Activated CD4-positive, alpha-beta T cell treated with anti-CD3 and anti-CD28 coated beads for 48 hours (primary cell): ENCODE measurements at places on chromosomes 5 and 9.

- DNase-seq, result no peak
Measured at GRCh38 chr9:18007621-18008020, 428.8 kb downstream of the SH3GL2 start.

- no peak for DNase-seq
Measured at GRCh38 chr5:32767948-32768467, 56.9 kb downstream of the NPR3 start.

GRCh38 chr5:32435383-32435782 lies 9.2 kb downstream of the ZFR start:
- DNase-seq, result no peak

GRCh38 chr9:78821126-78821822 lies 524.3 kb downstream of the PSAT1 start:
- DNase-seq, result no peak

- DNase-seq, result peak; percentile 36
Measured at GRCh38 chr9:37840560-37841194, 40.1 kb downstream of the DCAF10 start.

DNA sequence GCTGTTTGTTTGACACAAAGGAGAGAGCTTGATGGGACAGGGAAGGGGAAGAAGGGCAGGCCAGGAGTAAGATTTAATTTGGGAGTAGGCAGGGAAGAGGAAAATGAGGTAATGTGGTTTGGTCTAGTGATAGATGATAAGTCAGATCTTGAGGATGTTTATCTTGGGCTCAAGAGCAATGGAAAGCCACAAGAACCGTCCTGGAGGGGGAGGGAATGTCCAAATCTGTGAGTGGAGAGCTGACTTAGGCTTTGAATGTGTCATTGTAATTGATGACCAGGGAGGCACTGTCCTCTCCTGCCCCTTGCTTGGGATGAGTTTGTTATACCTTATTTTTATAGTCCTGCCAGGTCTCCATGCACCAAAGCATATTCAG lies 37.5 kb downstream of the MAMDC2 start:
- DNase-seq, result no peak

- DNase-seq, result peak; percentile 54
Measured at GRCh38 chr5:100902440-100903038, 543 bp downstream of the ST8SIA4 start.
